ENCODE measurements at places on chromosomes 4 and X.

DNA sequence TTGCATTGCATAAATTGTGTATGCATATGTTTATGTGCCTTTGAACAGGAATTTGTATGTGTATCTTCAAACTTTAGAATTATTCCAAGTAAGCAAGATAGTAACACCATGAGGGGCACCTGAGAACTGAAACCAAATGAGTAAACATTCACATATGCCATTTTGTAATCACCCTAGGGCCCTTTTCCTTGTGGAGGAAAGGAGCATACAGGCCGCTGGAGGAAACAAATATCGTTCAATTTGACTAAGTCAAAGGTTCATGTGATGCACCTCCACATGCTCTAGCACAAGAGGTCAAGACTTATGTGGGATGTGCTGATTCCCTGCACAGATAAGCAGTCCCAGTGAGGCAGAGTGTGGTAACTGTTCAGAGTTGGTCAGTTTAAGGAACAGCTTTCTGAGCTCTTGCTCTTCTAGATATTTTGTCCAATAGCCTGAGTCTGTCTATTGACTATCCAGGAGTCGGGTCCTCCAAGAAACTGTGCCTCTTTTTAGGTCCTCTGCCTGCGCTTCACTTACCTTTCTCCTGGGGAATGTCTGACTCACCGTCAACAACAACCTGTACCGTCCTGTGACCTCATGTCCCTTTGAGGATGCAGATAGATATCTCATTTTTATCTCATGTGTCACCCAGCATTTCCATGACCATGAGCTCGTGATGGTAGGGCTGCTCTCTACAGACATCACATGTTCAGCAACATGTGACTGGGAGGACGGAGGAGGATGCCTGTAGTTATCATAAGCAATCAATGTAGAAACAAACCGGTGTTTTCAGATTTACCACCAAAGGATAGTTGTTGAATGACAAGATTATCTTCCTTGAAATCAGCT, 196.9 kb downstream of the NWD2 start:
- DNase-seq = no peak

- no peak for DNase-seq
Measured at GRCh38 chr4:25015012-25015411, 15.7 kb downstream of the LGI2 start.

GRCh38 chr4:41136456-41136855, 77.9 kb downstream of the APBB2 start:
- no peak for DNase-seq

DNA sequence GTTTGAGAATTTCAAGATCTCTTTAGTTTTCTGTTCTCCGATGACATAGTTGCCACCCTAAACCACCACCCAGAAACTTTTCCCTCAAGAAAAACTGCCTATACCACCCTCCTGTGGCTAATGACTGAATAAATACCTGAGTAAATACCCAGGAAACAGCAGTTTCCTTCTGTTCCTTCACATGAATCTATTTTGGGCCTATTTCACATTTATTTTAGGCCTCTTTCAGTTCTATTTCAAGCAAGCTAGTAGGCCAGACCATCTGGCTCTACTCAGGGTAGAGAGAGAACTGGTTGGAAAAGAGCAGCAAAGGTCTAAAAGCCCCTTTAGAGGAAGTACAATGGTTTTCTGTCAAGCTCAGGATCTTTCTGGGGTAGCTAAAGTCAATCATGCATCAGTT, 23.4 kb downstream of the ARHGEF9 start:
- peak; percentile 14 for DNase-seq

GRCh38 chrX:120244735-120245498, 5.7 kb upstream of the ZBTB33 start:
- peak; percentile 77 for DNase-seq

- no peak for DNase-seq
Measured at GRCh38 chrX:129748305-129748704, 9.5 kb downstream of the XPNPEP2 start.

GRCh38 chr4:93182722-93183121, 645.8 kb upstream of the ATOH1 start:
- DNase-seq = no peak

- no peak for DNase-seq
Measured at GRCh38 chr4:157558016-157558415, 337.5 kb downstream of the GRIA2 start.

DNA sequence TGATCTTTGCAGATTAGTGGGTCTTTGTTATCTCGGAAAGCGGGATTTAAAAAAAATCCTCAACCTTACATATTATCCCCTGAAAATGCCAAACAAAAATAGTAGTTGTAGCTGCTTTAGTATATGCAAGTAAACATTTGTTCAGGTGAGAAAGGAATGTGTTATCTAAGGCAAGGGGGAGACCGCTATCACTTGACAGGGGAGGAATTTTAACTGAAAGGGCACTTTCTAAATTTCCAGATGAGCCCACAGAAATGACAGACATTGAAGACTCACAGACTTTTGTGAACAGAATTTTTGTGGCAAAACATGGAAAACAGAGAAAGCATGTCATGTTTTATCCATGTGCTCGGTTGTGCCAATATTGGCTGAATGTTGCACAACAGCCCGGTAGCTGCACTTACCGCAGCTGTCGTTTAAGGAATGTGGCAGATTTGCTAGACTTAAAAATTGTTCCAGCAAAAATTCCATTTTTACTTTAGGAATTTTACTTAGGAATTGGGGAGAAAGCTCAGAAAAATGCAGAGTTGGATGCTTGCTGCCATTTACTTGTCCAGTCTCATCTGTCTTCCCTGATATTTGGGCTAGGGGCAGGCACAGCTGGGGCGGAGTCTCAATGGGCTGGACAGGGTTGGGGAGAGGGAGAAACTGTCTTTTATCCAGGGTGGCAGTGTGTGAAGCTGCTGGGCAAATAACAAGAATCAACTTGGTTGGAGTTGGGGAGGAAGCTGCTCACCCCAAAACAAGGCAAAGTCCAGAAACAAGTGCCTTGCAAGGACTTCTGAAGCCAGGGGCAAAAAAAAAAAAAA, 94.6 kb upstream of the RPS6KA3 start:
- DNase-seq = no peak

DNA sequence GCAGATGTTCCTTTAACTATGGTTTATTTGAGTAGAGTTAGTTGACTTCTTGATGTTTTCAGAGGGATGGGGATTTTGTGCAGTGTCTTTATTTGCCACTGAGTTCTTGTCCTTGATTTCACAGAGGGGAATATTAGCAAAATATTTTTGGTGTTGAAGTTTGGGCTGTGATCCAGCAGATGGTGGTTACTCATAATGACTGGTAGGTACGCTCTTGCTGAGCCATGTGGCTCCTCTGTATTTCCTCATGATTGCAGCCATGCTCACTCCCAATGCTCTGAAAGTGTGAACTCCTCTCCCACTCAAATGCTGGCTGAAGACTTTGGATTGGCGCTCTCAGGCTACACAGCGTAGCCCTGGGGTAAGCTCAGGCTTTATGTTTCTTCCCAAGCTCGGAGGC, 77.7 kb downstream of the KLF8 start:
- no peak for DNase-seq

DNA sequence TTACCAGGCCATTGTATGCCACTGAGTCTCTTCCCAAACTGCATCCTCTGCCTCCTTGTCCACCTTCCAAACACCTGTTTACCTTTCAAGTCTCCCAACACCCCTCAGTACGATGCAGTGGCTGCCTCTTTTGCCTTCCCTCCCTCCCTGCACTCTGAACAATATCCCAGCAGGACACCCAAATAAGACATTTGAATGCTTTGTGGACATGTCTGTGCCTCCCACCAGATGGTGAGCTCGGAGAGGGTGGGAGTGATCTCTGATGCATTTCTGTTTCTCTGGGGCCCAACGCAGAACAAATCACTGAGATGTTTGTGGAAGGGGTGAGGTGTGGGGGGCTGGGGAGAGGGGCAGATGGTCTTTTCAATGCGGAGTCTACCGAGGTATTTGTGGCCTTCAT, 33.4 kb downstream of the PJA1 start:
- DNase-seq = no peak

DNA sequence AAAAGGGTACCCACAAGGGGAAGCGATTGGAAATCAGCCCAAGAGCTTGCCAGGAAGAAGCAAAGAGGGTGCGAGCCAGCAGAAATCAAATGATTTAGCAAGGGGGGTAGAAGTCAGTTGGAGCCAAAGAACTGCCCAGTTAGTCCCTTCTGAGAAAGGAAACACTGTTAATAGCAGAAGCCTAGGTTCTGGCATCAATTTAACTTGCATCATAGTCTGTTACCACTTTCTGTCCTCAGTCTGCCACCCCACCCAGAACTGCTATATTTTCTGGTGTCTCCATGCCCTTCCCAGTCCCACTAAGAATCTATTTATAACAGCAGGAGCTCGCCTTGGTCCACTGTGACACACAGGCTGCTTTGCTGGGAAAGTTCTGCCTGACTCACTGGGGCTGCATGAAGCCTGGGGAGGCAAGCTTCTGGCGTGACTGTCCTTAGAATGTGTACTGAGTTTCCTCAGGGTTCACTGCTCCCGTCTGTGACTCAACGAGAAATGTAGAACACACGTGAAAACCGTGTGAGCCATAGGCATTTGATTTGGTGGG, 157.8 kb upstream of the TTC29 start:
- peak; percentile 5 for DNase-seq

DNA sequence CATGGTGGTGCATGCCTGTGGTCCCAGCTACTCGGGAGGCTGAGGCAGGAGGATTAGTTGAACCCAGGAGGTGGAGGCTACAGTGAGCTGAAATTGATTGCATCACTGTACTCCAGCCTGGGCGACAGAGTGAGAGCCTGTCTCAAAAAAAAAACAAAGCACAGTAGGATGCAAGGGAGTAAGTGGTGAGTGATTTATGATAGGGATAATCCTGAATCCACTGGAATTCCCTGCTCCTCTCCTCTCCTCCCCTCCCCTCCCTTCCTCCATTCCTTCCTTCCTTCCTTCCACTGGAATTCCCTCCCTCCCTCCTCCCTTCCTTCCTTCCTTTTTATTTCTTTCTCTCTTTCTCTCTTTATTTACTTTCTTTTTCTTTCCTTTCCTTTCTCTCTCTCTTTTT, 40.9 kb upstream of the NKRF start:
- peak; percentile 13 for DNase-seq

GRCh38 chr4:152436384-152436783, 99.5 kb downstream of the FBXW7 start:
- no peak for DNase-seq

DNA sequence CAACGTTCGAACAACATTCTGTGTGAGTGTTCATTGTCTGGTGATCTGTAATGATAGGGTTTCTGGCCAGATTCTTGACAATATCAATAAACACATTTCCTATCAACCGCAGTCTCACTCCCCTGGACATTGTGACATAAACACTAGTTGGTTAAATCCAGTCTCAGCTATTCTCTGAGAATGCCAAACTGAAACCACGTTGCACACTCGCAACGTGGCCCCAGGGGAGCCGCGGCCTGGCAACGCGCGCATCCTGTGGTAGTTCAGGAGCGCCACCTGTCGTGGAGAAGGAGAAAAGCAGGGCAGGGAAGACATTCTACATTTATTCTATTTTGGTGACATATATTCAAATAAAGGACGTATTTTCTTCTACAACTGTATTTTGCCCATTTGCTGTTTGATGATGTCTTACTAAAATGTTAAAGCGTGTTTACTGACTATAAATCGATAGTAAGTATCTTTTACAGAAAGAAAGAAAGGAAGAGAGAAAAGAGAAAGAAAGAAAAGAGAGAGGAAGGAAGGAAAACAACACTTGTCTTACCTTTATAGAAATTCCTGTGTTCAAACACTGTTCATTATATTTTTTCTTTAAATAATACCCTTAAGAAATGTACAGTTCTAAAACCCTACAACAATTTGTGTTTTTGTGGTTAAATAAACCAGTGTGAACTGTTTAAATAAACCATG, 738.3 kb upstream of the FRG1 start:
- DNase-seq = peak; percentile 82

DNA sequence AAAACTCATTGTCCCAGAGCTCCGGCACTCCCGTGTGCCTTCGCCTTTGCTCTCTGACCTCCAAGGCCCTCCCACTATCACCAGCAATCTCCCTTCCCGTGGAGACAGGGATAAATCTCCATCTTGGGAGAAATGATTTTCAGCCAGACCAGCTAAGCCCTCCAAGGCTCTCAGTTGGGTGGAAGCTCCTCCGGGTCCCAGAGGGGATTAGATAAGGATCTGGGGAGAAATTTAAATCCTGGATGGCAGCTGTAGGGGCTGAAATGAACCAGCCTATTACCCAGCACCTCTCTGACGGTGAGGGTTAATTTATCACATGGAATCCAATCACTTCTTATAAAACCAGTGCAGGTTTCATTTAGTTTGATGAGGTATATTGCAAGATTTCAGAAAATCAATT, 366.2 kb downstream of the FBXW7 start:
- no peak for DNase-seq

- no peak for DNase-seq
Measured at GRCh38 chr4:8101213-8102075, 57.2 kb downstream of the ABLIM2 start.

DNA sequence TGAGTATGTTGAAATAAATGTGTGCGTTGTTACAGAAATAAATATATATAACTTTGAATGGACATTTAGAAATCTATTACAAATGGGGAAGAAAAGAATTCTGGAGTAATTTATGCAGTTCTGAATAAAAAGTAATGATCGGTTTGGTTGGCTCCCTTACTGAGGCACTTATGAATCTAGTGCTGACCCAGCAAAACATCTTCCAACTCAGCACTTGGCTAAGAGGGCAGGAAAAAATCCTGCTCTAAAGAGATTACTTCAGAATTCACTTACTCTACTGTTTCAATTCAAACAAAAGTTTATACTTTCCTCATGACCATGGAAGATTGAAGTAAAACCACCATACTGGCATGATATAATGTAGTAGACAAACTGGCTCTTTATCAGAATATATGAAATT, 123.9 kb upstream of the RXFP1 start:
- DNase-seq = no peak

DNA sequence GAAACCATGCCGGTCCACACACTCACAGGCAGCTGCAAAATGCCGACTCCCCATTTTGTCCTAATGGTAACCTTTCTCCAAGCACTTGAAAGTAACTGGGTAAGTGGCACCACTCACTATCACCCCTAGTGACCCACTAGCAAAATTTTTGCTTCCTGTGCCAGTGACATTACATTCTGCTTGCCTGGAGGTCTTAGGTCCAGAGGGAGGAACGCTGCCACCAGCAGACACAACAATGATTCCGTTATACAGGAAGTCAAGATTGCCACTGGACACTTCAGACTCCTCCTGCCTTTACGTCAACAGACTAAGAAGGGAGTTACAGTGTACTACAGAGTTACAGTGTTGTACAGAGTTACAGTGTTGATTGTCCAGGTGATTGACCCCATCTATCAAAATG, 11.8 kb upstream of the TMEM192 start:
- no peak for DNase-seq
